ENCODE measurements at places on chromosomes 6 and 20.

DNA sequence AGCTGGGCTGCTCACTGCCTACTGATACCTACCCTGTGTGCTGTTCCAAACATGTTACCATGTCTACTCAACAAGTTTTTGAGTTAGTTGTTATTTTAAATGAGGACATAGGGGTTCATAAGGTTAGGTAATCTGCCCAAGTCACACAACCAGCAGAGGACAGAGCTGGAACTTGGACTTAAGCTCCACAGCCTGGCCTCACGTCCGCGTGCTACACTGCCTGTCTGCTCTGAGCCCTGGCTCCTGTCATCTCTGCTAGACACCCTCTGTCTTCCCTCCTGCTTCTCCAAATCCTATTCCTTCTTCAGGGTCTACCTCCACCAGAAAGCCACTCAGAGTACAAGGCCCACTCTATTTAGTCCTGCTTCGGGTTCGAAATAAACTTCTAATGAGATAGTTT lies 18.2 kb downstream of the ANKRD66 start:
- DNase-seq, result no peak

- DNase-seq, result no peak
Observed at GRCh38 chr6:33898771-33899170, 95.0 kb upstream of the MLN start.

GRCh38 chr6:83071023-83071422 lies 3.6 kb downstream of the DOP1A start:
- DNase-seq, result no peak

DNA sequence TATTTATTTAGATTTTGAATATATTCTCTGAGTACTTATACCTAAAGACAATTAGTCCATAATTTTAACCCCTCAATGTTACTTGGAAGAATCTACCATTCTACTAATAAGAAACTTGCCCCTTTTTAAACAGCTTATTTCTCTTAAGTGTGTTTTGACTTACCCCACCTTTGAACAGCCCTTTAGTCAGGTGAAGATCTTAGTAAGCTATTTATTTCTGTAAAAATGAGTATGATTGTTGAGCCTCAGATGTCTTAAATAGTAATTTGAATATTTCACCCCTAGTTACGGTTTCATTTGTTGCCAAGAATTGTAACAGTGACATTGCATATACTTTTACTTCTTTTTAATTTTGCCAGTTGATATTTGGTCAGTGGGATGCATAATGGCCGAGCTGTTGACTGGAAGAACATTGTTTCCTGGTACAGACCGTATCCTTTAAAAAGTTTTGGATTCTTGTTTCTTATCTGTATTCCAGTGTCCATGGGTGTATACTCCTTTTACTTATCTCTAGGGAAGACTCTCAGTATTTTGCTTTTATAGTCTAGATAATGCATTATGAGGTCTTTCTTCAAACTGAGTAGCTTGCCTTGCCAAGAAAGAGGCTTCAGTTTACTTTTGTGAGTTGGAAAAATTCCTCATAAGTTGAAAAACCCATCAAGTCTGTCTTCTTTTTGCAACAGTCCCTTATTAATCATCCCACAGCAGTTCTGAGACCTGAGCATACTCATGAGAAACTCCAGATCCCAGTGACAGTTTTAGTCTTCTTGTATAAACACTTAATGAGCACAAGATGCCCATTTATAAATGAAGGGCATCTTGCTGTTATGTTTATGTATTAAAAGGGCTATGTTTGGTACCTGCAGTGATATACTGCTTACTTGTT lies 48.8 kb downstream of the MAPK14 start:
- DNase-seq, result no peak

Measured in SK-N-DZ (cell line).